ENCODE measurements at places on chromosomes 13 and 19.

GRCh38 chr19:54209811-54210494 lies 9.3 kb downstream of the RPS9 start:
- DNase-seq: no peak

- peak; percentile 17 for DNase-seq
These were observed 9.9 kb downstream of the RFX2 start for GRCh38 chr19:6100284-6100915.

DNA sequence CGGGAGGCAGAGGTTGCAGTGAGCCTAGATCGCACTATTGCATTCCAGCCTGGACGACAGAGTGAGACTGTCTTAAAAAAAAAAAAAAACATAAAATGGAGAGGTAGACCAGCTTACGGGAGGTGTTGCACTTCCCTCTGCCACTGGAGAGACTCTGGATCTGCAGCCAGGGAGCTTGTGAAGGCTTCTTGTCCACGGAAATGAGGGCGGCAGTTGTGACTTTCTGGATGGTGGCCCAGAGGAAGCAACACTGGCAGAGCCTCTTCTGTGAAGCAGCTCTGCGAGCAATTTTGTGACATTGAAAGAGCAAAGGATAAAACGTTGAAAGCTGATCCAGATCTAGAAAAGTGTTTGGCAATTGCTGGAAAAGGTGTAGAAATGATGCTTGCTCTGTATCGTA lies 10.4 kb downstream of the SPINT2 start:
- DNase-seq: no peak

GRCh38 chr19:57395710-57396109 lies 6.1 kb downstream of the ZNF548 start:
- DNase-seq: no peak

DNA sequence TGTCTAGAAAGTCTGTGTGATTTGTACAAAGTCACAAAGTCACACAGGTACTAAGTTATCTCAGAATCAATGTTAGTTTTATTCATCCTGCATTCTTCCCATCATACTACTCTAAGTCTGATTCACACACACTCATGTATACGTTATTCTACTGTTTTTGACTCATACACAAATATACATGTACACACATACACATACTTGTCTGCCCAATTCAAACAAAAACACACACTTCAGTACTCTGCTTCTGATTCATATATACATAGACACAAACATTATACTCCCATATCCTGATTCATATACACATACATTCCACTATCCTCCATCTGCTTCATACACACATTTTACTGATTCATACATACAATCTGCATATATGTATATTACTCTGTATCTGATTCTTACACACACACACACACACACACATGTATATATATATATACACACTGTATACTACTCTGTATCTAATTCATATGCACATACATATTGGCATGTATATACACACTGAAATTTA lies 69.3 kb downstream of the KLF12 start:
- no peak for DNase-seq

DNA sequence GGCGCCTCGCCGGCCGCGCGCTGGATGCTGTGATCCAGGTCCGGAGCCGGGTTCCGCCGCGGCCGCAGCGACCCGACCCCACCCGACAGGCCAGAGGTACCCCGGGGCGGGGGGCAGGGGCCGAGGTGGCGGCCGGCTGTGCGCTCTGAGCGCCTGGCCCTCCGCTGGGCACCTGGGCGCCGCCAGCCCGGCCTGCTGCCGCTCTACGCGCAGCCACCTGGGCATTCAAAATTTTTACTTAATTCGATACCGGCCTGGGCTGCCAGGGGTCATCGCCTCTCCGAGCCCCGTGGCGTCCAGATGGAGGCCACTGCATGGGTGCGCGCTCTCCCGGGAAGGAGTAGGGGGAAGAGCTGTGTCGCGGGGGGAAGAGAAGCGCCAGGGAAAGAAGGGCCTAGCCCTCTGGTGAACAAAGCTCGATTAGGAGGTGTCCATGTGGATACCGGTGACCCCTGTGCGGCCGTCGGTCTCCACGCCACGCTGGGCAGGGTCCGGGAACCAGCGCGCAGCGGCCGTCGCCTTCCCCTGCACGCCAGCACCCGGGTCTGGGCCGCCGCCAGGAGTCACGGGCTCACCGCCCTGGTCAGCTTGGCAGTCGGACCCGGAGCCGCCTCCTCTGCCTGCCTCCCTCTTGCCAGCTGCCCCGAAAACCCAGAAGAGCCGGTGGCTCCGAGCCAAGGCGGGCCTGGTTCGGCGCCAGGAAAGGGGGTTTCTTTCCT lies 666 bp downstream of the BIVM start:
- DNase-seq: peak; percentile 3

DNA sequence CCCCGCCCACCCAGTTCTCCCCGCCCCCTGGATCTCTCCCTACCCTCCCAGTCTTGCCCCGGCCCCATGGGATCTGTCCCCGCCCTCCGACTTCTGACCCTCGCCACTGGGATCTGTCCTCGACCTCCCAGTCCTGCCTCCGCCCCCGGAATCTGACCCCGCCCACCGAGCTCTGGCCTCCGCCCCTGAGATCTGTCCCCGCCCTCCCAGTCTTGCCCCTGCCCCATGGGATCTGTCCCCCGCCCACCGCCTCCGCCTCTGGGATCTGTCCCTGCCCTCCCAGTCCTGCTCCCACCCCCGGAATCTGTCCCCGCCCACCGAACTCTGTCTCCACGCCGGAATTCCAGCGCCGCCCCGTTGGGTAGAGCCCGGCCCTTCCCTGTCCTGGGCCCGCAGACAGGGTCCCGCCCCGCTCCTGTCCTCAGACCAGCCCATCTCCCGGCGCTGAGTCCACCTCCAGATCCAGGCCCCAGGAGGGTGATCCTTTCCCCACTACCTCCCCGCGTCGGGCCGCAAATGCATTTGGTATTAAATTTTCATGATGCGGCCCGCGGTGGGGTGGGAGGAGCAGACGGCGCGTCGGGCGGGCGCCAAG lies 1.5 kb upstream of the SLC17A7 start:
- DNase-seq: peak; percentile 53

DNA sequence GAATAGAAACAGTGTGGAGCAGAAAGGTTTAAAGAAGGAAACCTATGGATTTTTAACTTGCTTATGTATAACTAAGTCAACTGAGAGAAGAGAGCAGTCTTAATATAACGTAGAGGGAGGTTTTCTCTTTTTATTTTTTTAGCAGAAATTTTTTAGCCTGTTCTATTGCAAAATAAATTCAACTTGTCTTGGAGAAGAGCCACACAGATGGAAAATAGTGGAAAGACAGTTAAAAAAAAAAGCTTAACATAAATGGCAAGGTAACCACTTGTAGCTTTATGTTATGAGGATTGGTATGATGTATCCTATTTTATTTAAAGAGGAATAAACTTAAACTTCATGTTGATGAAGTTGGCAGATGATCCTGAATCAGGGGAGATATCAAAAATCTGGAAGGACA lies 312.4 kb downstream of the SHISA2 start:
- DNase-seq: no peak

- DNase-seq: no peak
These were observed 12.9 kb downstream of the SAE1 start for GRCh38 chr19:47143322-47144073.

- DNase-seq: no peak
These were observed at the start of gene ZBTB32 for GRCh38 chr19:35704218-35704617. ZBTB32 (plus strand) TSS chr19:35704558; CDS start chr19:35714627, 10,069 bp downstream.

- peak; percentile 58 for DNase-seq
These were observed 595 bp upstream of the GPR183 start for GRCh38 chr13:99307648-99308339.

- no peak for DNase-seq
These were observed 9.8 kb downstream of the KBTBD6 start for GRCh38 chr13:41122838-41123237.

DNA sequence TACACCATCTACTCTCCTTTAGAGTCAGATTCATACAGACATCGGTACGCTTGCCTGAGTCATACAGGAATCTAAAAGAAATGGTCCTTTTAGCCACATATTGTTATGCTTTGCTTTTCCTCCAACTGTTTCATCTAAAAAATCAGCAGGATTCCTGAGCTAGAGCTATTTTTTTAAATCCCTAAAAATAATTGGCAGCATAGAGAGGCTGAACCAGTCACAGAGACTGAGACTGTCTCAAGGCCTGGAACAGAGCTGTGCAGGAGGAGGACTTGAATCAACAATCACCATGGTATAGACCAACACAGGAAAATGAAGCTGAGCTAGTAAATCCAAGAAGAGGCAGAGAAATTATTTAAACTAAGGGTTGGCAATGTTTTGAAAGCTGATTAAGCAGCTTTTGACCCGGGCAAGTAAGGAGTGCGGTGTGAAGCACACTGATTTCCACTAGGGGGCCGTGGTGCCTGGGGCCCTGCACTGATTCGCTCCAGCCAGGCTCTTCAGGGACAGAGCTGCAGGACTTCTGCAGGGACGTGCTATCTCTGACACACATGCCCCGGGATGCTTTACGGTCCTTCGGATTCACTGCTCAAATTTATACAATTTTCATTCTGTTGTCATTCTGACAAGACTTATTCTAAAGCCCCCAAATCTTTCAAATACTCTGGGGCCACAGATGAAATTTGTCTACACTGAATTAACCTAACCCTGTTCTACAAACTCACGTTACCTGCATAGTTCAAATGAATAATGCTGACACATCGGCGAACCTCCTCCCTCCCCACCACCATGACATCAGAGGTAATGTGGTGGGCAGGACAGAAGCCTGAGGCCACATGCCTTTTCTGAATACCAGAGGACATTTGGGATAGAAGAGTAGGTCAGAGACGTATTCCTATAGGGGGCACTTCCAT lies 87.6 kb upstream of the SLC15A1 start:
- peak; percentile 42 for DNase-seq

GRCh38 chr19:9863759-9864158 lies 28.6 kb downstream of the PIN1 start:
- no peak for DNase-seq

- DNase-seq: no peak
These were observed 2.1 kb upstream of the GNA15 start for GRCh38 chr19:3133793-3134116.

DNA sequence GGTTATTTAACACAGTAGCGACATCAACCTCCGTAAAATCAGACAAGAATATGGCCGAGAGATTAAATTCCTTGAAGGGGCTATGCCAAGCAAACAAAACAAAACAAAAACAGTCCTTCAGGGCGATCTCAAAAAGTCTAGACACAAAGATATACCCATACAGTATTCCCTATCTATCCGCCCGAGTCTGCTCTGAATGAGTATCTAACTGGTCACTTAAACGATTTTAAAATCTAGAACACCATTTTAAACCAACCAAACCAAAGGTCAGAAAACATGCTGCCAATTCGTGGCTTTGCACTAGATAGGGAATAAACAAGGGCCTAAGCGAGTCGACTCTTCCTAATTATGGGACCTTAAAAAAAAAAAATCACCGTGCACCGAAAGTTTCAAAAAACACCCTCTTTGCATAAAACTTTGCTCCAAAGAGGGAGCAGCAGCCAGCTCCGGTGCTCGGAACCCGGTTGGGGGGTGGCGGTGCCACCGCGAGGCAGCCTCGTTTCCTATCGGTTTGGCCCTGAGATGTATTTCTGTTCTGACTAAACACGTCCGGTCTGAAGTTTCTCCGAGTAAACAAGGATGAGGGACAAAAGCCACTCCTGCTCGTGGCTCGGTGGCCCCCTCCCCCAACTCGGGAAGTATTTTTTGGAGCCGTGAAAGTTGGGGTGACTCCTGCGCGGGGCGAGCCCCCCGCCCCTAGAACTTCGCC lies 1.8 kb downstream of the HMGB1 start:
- DNase-seq: peak; percentile 64
